CD4-positive, alpha-beta T cell treated with Interleukin-1 beta for 1 hour (primary cell): ENCODE measurements at places on chromosomes 3 and 15.

DNA sequence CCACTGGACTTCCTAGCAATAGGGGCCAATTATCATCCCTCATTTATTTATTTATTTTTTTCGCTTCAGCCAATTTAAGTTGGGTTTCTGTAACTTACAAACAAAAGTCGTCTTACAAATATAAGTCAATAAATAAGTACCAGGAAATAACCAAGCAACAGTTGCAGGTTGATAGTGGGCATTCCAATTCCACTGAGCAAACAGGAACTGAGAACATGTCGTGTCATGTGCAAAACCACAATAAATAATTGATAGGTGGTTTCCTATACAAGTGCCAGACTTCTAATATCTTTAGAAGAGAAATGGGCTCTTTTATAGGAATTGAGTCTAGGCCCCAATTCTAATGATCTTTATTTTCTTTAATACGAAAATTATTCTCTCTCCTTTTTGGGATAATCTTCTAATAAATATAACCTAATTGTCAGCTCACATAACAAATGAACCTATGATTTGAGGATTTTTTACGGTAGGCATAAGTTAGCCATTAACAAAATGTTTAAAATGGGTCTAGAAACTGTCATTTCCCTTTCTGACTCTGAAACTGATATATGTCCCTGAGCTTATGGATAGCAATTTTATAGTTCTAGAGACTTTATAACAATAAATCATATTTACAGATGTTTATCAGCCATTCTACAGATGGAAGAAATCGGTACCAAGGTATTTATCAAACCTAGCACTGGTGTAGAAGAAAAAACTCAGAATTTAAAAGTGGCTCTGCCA lies 571.8 kb downstream of the FOXP1 start:
- peak; percentile 37 for DNase-seq

GRCh38 chr3:131568460-131568859 lies 65.7 kb upstream of the MRPL3 start:
- DNase-seq = no peak

GRCh38 chr15:49185473-49185872 lies 15.4 kb downstream of the GALK2 start:
- no peak for DNase-seq

GRCh38 chr3:102068327-102068726 lies 219.0 kb downstream of the NFKBIZ start:
- no peak for DNase-seq

GRCh38 chr15:84871428-84871985 lies 13.0 kb upstream of the SLC28A1 start:
- DNase-seq = no peak

DNA sequence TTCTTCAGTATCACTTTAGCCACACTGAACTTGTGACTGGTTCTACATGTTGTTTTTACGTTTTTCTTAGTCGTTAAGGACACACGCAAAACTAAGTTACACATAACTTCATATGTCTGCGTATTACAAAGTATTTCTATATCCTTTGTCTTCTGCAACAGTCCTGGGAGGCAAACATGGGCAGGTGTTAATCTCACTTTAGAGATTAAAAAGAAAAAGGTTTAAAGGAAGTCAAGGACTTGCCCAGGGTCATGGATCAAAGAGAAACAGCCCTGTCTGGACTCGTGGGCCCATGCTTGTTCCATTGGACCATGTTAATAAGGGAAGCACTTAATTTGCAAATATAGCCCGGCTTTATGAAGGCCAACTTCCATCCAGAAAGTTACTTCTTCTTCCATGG lies 98.6 kb upstream of the LPP start:
- no peak for DNase-seq

DNA sequence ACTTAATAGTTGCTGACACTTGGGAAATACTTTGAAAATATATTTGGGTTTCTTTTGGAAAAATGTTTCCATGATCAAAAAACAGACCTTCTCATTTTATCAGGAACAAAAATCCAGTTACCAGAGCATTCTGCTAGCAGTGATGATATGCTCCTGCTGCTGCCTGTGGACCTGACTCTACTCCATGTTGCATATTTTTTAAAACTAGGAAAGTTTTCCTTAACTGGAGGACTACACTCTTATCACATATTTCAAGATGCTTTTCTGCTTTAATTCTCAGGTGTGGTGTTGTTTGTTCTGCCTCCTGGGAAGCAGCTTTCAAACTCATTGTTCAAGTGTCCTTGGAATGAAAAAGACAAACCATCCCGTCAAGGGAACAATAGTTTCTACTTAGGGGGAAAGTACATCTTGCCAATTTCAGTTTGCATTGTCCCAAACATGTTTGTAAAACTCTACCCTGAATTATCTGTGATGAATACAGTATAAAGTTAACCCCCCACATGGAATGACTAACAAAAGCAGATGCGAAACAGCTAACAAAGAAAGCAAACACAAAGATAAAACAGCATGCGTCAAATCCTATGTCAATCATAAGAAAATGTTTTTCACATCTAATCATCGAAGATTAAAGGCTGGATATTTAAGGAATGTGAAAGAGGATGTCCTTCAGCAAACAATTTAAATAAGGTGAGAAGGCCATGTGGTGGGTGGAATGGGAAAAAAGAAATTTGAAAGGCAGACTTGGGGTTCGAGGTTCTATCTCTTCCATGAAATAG lies 40.1 kb upstream of the PSMD6 start:
- no peak for DNase-seq

DNA sequence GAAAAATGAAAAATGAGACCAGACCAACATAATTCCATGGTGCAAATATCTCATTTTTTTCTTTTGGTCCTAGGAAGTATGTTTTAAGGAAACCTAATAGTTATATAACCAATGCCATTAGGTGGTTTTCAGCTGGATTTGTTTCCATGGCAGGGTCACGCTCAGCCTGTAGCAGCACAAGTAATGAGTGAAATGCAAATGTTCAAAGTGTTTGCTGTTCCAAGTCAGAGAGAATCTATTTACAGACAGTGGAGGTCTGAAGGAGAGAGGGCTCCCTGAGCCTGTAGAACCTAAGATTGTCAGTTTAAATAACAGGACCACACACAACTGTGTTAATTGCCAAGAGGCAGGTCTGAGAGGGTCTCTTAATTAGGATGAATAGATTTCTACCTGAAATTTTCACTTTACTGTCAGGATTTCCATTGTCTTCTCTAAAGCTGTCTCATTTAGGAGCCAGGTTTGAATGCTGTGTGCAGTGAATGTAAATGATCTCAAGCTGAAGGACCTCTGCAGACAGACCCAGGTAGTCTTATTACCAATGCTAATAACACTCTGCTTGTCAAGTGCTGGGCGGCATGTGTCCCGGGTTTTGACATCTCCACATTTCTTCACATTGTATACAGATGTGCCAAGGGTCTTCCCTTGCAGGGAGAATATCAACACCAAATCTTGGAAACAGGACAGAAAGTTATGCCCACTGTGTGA lies 317.3 kb upstream of the NECTIN3 start:
- no peak for DNase-seq

DNA sequence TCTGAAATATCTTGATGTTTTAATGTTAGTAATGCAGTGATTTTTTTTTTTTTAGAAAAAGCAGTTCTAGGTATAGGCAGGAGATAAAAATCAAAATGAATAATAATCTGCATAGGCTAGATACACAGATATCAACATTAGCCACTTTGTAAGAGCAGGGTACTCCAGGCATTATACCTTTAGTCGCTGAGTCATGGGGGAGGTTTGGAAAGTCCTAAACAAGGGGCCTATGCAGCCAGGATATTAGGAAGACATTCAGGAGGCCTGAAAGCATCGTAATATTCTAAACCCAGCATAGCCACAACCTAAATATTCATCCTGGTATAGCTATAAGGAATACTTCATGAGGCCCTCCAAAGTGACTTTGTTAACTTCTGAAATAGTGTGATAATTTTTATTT lies 258.1 kb upstream of the NECTIN3 start:
- no peak for DNase-seq

- DNase-seq = no peak
These were observed 11.5 kb downstream of the CSPG5 start for GRCh38 chr3:47567149-47567548.

DNA sequence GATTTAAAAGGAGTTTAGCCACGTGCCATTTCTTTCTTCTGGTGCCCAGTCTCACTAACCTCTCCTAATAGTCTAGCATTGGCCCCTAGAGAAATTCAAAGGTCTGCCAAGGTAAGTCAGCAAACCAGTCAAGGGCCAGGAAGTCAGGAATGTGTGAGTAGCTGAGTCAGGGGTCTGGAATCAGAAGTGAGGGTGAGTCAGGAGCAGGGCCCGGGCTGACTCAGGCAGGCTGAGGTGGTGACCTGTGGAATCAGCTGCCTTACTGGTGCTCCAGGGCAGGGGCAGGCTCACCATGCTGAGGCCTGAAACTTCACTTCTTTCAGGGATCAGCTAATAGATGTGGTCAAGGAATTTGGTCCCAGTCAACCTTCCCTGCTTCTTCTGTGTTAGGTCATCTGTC lies 105.8 kb upstream of the MYZAP start:
- DNase-seq = no peak

DNA sequence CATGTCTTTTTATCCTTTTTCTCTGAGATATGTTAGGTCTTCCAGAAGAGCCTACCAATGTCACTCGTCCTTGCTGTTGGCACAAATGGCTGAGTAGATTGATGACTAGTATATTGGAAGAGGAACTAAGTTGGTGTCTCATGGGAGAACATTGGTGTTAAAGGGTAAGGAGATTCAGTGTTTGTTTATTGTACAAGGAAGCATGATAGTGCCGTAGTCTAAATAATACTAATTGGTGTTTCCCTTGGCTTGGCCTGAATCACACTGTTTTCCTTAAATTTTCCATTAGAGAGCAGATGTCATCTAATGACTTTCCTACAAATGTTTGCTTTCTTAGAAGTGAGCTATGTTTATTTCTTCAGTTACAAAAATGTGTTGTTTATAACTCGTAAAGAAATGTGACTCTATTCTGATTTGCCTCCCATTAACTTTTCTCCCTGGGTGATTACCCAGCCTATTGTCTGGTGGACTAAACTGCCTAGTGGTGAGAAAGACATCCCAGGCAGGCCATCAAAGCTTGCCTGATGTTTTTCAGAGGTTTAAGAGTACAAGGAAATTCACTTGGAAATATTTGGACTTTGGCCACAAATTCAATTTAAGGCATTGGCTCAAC lies 28.7 kb downstream of the ADAMTSL3 start:
- DNase-seq = no peak

- no peak for DNase-seq
These were observed 12.7 kb downstream of the KLHL25 start for GRCh38 chr15:85782064-85782463.

GRCh38 chr15:43250785-43251184 lies 15.9 kb downstream of the TGM5 start:
- no peak for DNase-seq

DNA sequence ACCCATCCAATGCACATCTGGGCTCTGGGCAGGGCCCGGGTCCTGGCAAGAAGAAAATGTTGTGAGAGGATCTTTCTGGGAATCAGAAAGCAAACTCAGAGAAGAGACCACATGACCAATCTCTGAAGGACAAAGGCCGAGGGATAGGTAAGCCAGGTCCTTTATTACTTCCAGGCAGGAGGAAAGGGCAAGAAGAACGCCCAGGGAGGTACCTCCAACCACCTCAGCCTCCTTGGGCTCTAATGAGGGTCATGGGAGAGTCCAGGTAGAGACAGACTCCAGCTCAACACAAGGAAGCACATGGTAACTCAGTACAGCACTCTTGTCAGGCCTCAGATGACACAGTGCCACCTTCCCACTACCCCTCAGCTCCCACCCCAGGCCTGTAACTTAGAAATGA lies 26.0 kb downstream of the ZNF445 start:
- DNase-seq = no peak

DNA sequence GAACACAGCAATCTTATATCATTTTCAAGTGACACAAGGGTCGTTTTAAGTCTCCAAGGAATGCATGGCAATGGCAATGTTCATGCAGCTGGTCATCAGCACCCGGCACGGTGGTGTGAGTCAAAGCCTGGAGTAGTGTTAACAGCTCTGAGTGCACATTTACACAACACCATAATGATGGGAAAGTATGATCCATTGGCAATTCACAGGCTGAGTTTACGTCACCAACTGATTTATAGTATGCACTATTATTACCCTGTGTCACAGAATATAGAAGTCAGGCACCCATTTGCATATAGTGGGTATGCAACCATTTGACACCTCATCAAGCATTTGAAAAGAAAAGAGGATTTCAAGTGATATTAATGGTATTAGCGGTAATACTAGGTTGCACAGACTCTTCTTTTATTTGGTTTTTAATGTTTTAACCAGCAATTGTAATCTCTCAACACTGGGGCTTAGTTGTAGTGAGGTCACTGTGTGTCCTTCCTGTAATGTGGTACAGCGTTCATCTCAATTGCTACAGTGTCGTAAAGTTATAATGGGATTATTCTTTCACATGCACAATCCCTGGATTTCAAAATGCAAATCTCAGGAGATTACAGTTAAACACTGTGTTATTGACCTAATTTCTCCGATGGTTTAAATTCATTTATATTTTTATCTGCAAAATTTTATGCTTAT lies 113.8 kb downstream of the C3orf38 start:
- DNase-seq = no peak

- no peak for DNase-seq
These were observed 74.3 kb downstream of the IGF1R start for GRCh38 chr15:98722645-98723044.

GRCh38 chr3:87791248-87792027 lies 267.4 kb downstream of the CGGBP1 start:
- DNase-seq = no peak

DNA sequence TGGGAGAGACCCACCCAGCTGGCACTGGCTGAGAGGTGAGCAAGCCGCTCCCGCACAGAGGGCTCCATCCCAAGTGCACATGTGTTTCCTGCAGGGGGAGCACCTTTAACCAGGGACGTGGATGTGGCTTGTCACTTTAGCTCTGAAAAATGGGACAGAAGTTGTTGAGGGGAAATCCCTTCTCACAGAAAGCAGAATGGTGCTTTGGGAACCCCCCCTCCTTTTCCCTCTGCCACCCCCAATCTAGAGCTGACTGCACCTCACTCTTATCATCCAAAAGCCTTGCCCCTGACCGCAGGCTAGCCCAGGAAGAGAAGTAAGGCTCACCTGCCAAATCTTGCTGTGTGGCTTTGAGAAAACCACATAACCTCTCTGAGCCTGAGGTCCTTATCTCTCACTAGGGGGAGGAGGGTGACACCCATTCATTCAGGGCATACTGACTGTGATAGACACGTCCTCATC lies 77.9 kb downstream of the RPN1 start:
- no peak for DNase-seq

GRCh38 chr3:16740515-16740914 lies 135.3 kb upstream of the DAZL start:
- no peak for DNase-seq

DNA sequence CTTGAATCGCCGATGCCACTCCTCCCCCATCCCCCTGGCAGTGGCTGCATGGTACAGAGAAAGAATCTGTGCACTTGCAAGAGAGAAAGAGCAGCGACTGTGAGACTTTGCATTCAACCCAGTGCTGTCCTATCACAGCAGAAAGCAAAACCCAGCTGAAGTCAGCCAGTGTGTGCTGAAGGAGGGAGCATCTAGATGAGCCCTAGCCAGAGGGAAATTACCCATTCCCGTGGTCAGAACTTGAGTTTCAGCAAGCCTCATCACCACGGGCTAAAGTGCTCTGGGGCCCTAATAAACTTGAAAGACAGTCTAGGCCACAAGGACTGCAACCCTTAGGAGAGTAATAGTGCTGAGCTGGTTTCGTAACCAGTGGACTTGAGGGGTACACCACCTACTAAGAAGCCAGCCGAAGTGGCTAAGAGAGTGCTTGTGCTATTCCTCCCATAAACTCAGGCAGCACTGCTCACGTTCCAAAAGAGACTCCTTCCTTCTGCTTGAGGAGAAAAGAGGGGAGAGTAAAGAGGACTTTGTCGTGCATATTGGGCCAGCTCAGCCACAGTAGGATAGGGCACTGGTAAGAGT lies 15.2 kb upstream of the PIK3R4 start:
- no peak for DNase-seq
